ENCODE measurements at places on chromosomes 12 and 14. TPM values are rescaled to one million over a fixed set of nuclear protein-coding genes. Genes with fewer than 3 reads are reported as not detected.
A peak's percentile ranks its signal among the peaks of the same experiment; 100 is the strongest.

DNA sequence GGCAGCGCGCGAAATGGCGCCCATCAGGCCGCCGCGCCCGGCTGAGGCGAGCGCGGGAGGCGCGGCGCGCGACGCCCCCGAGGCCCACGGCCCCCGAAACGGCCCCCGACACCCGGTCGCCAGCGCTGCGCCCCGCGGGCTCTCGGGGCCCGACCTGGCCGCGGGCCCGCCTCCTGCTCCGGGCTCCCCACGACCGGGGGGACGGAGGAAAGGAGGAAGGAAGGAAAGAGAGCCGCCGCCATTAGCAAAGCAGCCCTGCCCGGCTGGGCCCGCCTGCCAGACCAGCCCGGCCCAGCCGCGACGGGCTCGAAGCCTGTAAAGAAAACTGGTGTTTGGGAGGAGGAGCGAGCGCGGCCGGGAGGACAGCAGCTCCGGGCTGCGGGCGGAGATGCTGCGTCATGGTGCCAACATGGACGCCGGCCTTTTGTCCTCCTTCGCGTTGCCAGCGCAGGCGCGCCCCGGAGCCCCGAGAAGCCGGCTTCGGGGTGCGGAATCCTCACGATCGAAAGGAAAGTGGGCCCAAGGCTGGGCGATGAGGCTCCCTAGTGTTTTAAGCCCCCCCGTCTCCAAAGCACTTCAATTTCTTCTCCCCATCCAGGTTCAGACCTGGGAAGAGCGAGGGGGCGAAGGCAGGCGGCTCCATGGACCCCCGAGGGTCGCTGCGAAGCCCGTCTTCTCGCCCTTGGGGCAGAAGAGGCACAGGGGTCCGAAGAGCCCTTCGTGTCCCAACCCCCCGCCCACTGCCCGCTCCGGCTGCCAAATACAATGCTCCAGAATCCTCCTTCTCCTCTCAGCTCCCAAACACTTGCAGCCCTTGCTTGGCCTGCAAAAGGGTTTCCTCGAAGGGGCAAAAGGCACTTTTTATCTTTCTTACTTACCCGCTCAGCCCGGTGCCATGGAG is 2.9 kb upstream of the SETD1B start:
- DNase-seq: peak; percentile 84

DNA sequence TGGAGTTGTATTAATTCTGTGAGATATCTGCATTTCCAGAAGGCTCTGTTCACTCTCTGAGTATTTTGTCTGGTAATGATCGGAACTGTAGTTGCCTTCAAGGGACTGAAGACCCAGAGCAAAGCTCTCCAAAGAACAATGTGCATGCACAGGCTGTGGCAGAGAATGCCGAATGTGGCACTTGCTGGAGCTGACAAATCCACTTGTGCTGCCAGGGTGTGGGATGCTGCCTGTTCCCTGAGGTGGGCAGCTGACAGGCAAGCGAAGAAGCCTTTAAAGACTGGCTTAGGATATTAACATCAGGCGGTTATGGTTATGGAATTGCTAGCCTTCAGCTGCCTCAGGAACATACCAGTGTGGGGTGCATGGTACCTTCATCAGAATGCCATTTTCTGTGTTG is 419.9 kb upstream of the ATP2B1 start:
- DNase-seq: no peak

DNA sequence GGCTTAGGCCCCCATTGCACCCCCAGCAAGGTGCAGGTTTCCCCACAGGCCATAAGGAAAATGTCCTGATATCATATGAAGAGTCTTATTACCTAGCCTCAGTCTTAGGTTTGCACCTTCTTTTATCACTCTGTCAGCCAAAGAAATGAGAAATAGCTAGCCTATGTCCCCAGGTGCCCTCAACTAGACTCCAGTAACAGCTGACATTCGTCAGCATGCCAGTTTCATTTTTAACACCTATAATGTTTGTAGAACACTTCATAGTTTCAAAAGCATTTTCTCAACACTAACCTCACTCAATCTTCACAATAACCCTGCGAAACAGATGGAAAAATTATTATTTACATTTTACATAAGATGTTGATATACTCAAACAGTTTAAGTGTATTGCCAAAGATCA is 24.0 kb upstream of the OR10P1 start:
- DNase-seq: peak; percentile 47

GRCh38 chr12:17371491-17372215 is 718.3 kb downstream of the RERGL start:
- DNase-seq: no peak

- DNase-seq: peak; percentile 96
These were observed 10.5 kb upstream of the JPH4 start for GRCh38 chr14:23588884-23589598.

- no peak for DNase-seq
These were observed 294.3 kb upstream of the RTL1 start for GRCh38 chr14:101197595-101198397.

- no peak for DNase-seq
These were observed 26.1 kb downstream of the KCTD10 start for GRCh38 chr12:109450980-109451379.

DNA sequence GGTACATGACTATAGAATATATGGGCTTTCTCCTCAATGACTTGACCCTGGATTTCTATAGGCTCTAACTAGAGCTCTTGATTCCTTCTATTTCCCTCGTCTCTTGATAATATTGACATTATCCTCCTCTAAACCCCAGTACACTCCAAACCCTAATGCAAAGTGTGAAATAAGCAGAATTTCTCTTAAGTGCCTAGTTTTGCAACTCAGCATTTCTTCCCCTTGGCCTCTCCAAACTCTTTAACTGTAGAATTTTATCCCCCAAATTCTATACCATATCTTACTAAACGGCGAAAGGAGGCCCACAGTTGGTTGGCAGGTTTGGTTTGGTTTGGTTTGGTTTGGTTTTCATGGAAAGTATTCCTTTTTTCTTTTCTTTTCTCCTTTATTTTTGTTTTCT is 498.7 kb downstream of the CCER1 start:
- no peak for DNase-seq

The MVK gene
- 62.7 TPM for polyA plus RNA-seq

The MAP3K9 gene
- 3.1 TPM for polyA plus RNA-seq

The FOXG1 gene
- polyA plus RNA-seq: not detected

The TDRD9 gene
- 8.6 TPM for polyA plus RNA-seq

The ASIC1 gene
- 0.41 TPM for polyA plus RNA-seq
